ENCODE measurements at places on chromosomes 12 and 14.

GRCh38 chr12:102833687-102834441 is 83.2 kb downstream of the PAH start:
- no peak for DNase-seq

- no peak for DNase-seq
Measured at GRCh38 chr12:22670762-22671161, 45.8 kb downstream of the ETNK1 start.

GRCh38 chr14:64681796-64682710 is 22.2 kb upstream of the PLEKHG3 start:
- no peak for DNase-seq

- DNase-seq: no peak
Measured at GRCh38 chr12:29844667-29845066, 60.9 kb upstream of the TMTC1 start.

DNA sequence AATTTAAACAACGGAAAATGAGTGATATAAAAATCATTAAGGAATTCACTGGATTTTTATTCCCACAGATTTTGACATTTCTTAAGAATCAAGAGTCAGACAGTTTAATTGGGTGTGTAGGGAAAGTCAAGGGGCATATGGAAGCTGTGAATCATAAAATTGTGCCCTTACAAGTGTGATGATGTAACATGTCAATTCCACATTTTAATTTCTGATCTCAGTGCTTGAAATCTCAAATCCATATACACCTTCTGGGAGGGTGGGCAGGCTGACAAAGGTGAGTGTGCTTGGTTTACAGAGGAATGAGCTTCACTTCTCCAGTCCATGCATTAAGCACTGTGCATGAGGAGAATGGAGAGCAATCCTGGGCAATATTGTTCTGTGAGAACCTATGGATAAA is 1.0 kb upstream of the KRT6A start:
- no peak for DNase-seq

- DNase-seq: peak; percentile 24
Measured at GRCh38 chr14:75069121-75069810, at the start of gene ZC2HC1C. Gene ZC2HC1C, plus strand, starts transcription at chr14:75069641. Its CDS starts 933 bp downstream, at chr14:75070574.

DNA sequence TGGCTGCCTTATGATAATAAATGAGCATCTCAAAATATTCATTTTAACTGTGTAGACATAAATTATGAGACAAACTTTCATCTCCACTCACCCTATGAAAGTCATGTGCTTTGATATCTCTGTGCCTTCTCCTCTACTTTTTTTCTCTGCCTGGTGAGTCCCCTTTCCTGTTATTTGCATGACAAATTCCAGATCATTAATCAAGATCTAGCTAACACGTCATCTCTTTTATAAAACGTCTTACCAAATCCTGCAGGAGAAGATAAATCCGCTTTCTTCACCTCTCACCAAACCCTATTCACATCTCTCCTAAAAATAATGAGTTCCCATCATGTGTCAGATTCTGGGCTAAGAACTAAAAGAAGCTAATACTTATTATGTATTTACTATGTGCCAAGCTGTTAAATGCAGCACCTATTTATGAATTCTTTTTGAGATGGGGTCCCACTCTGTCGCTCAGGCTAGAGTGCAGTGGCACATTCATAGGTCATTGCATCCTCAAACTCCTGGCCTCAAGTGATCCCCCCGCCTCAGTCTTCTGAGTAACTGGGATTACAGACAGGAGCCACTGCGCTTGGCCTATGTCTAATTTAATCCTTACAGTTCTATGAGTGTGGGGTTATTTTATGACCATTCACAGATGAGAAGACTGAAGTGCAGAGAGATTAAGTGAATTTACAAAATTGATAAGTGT is 26.7 kb downstream of the SPX start:
- DNase-seq: no peak

GRCh38 chr12:112586148-112586783 is 167.5 kb downstream of the PTPN11 start:
- no peak for DNase-seq

GRCh38 chr12:8960176-8960575 is 10.7 kb upstream of the M6PR start:
- no peak for DNase-seq

DNA sequence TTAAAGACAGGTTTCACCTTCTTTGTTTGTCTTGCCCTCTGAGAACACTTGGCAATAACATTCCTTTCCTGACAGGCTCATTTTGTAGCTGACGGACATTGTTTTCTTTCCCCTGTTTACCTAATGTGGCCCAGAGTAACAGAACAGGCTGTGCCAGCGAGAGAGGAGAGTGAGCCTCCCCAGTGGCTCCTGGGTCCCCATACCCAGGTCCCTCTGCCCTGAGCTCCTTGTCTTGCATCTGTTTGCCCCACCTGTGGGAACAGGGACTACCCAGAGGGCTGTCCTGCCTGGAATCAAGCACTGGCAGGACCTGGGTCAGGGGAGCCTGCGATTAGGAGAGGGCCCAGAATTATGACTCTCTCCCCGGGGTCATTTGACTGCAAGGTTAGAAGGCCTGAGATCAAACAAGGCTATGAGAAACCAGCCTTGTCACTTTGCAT is 222.9 kb downstream of the ZFP36L1 start:
- DNase-seq: no peak

- DNase-seq: no peak
Measured at GRCh38 chr12:26114720-26115401, 10.0 kb downstream of the BHLHE41 start.

DNA sequence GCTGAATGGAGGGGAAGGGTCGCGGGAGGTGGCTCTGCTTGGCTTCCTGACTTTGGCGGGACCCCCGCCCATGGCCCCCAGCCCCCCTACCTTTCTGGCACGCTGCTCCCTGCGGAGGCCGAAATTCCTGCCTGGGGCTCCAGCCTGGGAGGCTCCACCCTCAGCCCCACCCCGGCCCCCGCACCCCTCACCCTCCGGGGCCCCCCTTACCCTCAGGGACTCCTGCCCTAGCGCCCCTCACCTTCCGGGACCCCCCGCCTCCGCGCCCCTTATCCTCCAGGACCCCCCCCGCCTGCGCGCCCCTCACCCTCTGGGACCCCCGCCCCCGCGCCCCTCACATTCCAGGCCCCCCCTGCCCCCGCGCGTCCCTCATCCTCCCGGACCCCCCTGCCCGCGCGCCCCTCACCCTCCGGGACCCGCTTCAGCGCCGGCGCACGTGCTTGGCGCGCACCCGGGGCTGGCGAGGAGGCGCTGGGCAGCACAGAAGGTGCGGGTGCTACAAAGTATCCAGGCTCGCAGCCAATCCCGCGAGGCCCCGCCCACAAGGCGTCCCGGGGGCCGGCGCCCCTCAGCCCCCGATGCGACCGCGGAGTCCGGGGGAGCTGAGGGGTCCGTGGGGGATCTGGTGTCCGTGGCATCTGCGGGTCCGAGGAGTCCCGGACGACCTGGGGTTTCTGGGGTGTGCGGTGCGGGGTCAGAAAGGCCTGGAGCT is at the start of gene ANHX:
Gene ANHX, minus strand, starts transcription at position 477 of the 712 bp plus-strand sequence. CDS start 1,521 bp downstream, outside the sequence.
- DNase-seq: no peak

DNA sequence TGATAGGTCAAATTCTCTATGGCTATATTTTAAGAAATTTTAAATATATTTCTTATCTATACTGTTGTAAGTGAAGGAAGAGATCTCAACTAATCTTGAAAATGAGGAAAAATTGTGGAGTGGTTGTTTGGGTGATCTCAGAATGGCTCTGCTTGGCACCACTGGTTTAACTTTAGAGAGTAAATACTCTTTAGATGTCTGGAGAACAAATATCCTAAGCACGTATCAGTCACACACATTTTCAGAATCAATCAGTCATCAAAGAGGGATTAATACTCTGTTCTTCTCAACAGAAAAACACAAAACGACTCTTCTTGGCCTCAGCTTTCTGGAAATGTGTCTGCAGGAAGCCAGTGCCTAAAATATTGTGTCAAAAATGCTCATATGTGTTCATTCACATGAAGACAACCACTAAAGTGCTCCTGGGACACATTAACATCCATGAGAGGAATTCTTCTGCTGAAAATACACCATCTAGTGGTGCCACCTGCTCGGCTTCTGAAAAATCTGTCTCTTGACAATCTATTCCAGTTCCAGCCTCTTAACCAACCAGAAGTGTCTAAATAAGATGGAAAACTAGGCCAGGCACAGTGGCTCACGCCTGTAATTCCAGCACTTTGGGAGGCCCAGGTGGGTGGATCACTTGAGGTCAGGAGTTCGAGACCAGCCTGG is 81.1 kb upstream of the CCDC198 start:
- no peak for DNase-seq

GRCh38 chr14:82710267-82710841 is 1176.7 kb upstream of the SEL1L start:
- peak; percentile 9 for DNase-seq

DNA sequence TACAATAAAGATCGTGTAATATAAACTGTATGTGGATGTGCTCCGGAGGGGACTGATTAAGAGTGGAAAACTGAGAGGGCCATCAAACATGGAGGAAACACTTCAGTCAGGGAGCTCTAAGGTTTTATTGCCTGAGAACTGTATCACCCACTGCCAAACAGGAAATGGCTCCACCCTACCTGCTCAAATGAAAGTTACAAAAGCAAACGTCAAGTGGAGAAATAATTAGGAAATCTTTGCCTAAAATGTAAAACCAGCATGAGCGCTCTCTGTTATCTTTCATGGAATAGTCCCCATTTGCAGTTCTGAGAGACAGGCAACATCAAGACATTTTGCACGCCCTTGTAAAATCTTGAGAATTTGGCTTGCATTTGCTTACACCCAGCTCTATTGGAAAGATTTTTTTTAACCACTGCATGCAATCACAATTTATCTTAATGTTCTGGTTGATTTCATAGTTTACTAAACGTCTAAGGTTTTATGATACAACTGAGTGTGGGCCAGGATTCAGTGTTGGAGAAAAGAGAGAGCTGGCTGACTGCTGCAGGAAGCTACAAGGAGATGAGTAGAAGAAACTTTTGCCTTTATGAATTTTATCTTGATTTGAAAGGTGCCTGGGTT is 344.0 kb upstream of the PRICKLE1 start:
- DNase-seq: no peak

- no peak for DNase-seq
Measured at GRCh38 chr12:68953536-68953935, 20.6 kb upstream of the CPM start.

DNA sequence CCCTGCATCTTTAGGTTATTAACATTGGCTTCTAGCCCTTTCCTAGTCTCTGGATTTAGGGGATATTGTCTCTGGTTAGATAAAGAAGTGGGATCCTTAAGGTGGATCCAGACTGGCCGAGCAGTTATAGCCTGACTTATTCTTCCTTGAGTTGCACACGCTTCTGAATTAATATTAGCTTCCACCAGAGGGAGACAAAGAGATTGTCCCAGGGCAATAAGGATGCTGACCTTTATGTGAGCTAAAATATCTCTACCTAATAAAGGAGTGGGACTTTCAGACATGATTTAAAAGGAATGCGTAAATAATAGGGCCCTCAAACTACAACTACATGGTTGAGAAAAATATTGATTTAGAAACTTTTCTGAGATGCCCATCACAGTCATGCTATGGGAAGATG is 139.7 kb downstream of the SLCO1B3 start:
- no peak for DNase-seq

DNA sequence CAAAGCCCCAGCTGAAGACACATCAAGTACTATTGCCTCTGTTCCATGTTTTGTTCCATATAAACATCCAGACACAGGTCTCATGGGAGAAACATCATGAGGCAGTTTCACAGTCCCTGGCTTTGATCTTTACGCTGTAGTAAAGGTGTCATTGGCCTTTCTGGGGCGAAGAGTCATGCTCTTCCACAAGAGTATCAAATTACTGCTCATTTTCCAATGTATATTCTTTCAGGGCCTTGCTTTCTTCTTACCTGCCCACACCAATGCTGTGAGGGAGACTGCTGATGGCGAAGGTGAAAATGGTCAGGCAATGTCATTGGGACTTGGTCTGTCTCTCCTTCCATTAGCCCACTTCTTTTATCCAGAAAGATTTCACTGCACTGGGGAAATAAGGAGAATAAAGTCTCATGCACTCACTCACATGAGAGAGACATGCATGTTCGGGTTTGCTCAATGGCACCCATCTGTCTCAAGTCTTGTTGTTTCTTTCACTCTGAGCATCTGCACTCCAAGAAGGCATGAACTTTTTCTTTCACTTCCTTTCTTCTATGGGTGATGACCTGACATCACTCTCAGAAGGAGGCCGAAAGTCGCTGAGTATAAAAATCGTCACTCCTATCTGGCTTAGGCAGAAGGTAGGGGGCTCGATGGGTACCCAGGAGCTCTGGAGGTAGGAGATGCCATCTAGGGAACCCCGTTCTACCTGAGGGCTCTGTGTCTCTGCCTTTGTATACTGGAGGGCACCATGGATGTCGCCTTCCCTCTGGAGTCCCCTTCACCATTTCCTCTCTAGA is 1.3 kb upstream of the JDP2 start:
- peak; percentile 34 for DNase-seq

- DNase-seq: no peak
Measured at GRCh38 chr12:87704374-87704773, 324.8 kb downstream of the C12orf50 start.

GRCh38 chr14:92646952-92647796 is 101.3 kb downstream of the LGMN start:
- no peak for DNase-seq

- no peak for DNase-seq
Measured at GRCh38 chr14:96011607-96012006, 27.6 kb upstream of the C14orf132 start.

DNA sequence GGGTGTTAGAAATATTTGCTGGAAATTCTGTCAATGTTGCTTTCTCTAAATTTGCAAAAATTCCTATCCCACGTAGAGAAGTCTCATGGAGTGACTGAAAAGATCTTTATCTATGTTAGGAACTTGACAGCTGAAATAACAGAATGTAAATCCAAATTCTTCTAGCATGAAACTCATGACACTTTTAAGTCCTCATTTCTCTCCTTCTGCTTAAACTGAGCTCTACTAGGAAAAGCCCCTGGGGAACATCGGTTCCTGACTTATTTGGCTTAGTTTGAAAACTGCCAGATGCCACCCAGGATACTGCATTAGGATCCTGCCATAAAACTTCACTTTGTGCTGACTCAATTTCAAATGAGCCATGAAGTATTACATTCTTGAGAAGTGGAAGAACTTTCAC is 426.0 kb downstream of the GALC start:
- no peak for DNase-seq

DNA sequence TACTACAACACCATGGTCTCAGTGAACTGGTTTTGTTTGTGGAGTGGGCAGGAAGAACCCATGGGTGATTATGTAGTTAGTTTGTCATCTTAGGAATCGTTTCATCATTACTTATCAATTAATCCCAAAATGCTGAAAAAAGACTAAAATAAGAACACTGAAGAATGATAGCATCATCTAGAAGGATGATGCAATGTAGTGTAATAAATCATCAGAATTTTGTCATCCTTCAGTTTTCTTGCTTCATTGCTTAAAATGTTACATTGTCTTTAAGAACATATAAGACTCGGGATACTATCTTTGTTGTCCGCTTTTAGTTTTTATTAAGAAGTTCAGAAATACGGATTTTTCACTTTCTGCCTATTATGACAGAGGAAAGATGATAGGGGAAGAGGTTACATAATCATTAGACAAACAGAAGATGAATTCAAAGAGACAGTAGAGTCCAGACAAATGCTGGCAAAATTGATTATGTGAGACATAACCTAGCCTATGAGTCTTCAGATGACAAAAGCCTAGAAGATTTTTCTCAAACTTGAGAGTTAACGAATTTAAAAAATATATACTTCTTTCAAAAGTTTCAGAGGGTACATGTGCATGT is 10.8 kb upstream of the SMOC1 start:
- DNase-seq: no peak

GRCh38 chr14:83196236-83196635 is 1662.6 kb upstream of the SEL1L start:
- no peak for DNase-seq

GRCh38 chr12:11174022-11174421 is 3.0 kb downstream of the SMIM10L1 start:
- DNase-seq: no peak

GRCh38 chr12:98612696-98613334 is 19.3 kb downstream of the SLC25A3 start:
- DNase-seq: no peak

Measured in T-helper 1 cell (primary cell).